ENCODE measurements at places on chromosomes 5 and 9.

DNA sequence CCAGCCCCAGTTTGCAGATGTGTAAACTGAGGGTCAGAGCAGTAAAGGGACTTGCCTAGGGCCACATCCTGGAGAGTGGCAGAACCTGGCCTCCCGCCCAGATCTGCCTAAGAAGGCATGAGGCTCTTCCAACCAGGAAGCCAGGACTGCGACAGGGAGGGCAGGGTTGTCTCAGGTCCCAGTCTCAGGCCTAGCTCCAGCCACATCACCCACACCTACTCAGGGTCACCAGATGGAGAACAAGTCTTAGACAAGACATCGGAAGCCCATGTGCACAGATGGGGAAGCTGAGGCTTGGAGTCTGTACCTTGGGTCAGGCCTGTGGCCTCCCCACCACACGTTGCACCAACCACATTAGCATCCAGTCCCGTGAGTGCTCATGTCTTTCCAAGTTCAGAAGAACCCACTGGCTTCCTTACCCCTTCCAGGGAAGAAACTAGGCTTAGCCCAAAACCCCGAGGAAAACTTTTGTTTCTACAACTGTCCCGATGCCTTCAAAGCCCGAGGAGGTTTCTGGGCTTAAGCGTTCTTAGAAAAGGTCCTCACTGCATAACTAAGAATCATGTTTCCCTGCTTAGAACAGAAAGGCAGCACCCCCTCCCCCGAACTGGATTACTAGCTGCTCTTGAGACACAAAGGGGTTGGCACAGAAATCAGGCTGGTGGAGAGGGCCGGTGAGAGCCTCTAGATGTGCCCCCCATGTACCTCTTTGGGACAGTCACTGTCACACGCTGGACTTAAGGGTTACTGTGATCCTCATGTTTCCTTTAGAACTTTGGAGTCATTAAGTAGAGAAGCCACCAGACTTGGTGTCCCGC is 2.2 kb downstream of the FAM78A start:
- no peaks in the 10 kb centered on the region for H3K27me3 ChIP-seq
- peaks cover 17% of the 10 kb centered on the region for H3K36me3 ChIP-seq
- peaks cover 52% of the 10 kb centered on the region for H3K4me1 ChIP-seq
- DNase-seq = peak; percentile 40
- peak overlapping the region; percentile 93 for H3K4me3 ChIP-seq
- peak overlapping the region; percentile 100 for H3K27ac ChIP-seq

DNA sequence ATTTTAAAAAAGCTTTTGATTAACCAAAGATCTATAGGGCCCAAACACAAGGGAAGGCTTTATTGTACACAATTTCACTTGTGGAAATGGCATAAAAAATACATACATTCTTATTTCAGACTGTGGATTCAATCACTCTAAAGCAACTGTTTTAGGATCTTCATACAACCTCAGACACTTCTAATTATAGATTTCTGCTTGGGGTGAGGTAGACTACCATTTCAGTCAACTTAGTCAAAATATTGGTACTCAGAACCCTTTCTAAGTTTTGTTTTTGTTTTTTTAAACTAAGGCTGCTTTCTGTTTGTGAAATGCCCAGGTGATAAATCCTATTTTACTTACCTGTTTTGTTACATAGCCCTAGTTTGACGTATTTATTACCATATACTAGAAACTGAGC is 284.5 kb upstream of the RASA1 start:
- H3K27me3 ChIP-seq = peaks cover 10% of the 10 kb centered on the region
- no peaks in the 10 kb centered on the region for H3K4me1 ChIP-seq
- H3K27ac ChIP-seq = no peak overlapping the region
- H3K36me3 ChIP-seq = no peaks in the 10 kb centered on the region
- no peak overlapping the region for H3K4me3 ChIP-seq
- no peak for DNase-seq

GRCh38 chr5:151075698-151076331 is 5.0 kb downstream of the TNIP1 start:
- peak; percentile 41 for DNase-seq
- peaks cover 87% of the 10 kb centered on the region for H3K4me1 ChIP-seq
- H3K36me3 ChIP-seq = peaks cover 38% of the 10 kb centered on the region
- peak overlapping the region; percentile 89 for H3K27ac ChIP-seq
- peak overlapping the region; percentile 91 for H3K4me3 ChIP-seq

GRCh38 chr5:68848091-68848490 is 245.7 kb upstream of the SLC30A5 start:
- no peak overlapping the region for H3K27ac ChIP-seq

GRCh38 chr5:82817897-82818676 is 259.1 kb downstream of the TMEM167A start:
- no peak overlapping the region for H3K27ac ChIP-seq
- peaks cover 19% of the 10 kb centered on the region for H3K4me1 ChIP-seq
- H3K4me3 ChIP-seq = no peak overlapping the region
- H3K27me3 ChIP-seq = no peaks in the 10 kb centered on the region
